ENCODE measurements at places on chromosomes 12 and 14. TPM values are rescaled to one million over a fixed set of nuclear protein-coding genes. Genes with fewer than 3 reads are reported as not detected.
A peak's percentile ranks its signal among the peaks of the same experiment; 100 is the strongest.

Gene POTEM
- not detected for total RNA-seq

Gene STRAP
- total RNA-seq = 78.6 TPM

Gene ADCY6
- total RNA-seq = not detected

Gene CIDEB
- total RNA-seq = 28.7 TPM

DNA sequence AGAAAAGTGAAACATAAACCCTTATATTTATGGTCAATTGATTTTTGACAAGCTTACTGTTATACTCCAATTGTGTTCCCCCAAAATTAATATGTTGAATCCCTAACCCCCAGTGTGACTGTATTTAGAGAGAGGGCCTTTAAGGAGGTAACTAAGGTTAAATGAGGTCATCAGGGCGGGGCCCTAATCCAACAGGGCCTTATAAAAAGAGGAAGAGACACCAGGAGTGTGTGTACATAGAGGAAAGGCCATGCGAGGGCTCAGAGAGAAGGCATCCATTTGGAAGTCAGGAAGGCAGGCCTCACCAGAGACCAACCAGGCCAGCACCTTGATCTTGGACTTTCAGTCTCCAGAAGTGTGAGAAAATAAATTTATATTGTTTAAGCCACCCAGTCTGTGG, 6.5 kb upstream of the VTI1B start:
- no peak for DNase-seq

DNA sequence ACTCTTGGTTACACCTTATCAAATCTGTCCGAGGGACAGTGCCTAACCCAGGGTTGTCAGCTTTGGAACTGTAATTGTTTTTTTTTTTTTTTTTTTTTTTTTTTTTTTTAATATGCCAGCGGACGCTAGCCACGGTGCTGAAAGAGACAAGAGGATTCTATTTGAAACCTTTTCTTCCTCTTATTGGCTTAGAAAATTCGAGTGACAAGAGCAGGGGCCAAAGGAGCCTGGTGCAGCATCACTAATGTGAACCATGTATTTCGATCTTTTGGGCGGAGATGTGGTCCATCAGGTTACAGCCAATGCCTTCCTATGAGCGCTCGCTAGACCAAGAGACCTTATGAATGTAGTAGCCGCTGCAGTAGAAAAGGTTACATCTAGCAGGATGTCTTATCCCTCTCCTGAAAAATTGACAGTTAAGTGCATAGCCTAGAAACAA, 922 bp downstream of the PTPRR start:
- DNase-seq = no peak

DNA sequence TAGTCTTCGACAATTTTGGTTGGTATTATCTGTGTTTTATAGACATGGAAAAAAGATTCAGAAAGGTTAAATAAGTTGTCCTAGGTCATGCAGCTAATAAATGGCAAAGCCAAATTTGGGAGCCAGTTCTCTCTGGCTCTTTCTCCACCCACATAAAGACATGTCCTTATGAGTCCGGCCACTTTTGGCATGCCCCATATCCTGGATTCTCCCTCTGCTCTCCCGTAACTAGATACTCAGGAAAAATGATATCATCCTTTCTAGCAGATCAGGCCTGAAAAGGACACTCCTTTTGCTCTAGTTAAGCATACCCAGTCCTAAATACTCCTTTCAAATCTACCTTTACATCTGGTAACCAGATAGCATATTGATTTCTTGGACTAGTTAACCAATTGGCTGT, 64.4 kb downstream of the TTLL5 start:
- DNase-seq = no peak

GRCh38 chr14:36755756-36756155, 94.1 kb downstream of the PAX9 start:
- DNase-seq = no peak

GRCh38 chr12:71878208-71878607, 38.6 kb downstream of the TBC1D15 start:
- no peak for DNase-seq

GRCh38 chr12:2959192-2959504, at the start of gene TEAD4:
TEAD4 (plus strand) TSS chr12:2959397.
- peak; percentile 9 for DNase-seq
